Mesothelial cell of epicardium (in vitro differentiated cells): ENCODE measurements at places on chromosomes 5 and 9. TPM values are rescaled to one million over a fixed set of nuclear protein-coding genes. Genes with fewer than 3 reads are reported as not detected.

DNA sequence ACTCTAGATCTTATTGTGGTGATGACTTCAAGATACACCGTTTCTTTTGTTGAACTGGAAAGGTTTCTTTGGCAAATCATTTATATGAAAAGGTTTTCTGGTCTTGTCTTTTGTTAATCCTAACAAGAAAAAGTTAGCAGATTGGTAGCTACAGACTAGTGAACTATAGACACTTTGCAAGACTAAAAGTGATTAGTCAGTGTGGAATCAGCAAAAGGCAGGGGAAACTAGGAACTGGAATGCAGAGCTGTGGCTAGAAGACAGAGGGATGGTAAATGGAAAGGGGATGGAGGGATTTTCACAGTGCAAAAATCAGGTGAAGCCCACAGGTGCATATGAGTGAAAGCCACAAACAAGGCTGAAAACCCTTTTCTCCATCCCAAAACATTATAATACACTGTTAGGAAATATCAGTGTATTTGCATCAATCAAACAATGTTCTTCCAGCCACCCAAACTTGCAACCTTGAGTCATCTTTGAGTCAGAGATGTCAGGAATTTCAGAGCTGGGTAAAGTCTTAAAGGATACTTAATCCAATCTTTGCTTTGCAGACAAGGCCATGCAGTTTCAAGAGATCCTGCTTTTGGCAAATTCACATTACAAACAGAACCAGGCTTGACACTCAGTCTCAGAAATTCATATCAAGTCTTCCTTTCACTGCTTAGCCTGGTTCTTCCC, 52.7 kb downstream of the PLK2 start:
- no peak for DNase-seq

GRCh38 chr5:65651144-65651543, 26.3 kb downstream of the SHLD3 start:
- DNase-seq: no peak

GRCh38 chr5:21594566-21594965, 1258.6 kb downstream of the CDH12 start:
- DNase-seq: no peak

- no peak for DNase-seq
These were observed 39.7 kb upstream of the RNU6ATAC start for GRCh38 chr9:134204041-134204440.

- no peak for DNase-seq
These were observed 469.4 kb downstream of the RASEF start for GRCh38 chr9:82593501-82593900.

- no peak for DNase-seq
These were observed 1245.5 kb upstream of the DMAC1 start for GRCh38 chr9:9045072-9045471.

DNA sequence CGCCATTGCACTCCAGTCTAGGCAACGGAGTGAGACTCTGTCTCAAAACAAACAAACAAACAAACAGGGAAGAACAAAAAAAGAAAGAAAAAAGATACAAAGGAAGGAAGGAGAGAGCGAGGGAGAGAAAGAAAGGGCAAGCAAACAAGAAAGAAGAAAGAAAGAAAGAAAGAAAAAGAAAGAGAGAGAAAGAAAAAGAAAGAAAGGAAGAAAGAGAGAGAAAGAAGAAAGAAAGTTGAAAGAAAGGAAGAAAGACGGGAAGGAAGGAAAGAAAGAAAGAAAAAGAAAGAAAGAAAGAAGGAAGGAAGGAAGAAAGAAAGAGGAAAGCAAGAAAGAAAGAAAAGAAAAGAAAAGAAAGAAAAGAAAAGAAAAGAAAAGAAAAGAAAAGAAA, 13.1 kb upstream of the ALDOB start:
- DNase-seq: no peak

DNA sequence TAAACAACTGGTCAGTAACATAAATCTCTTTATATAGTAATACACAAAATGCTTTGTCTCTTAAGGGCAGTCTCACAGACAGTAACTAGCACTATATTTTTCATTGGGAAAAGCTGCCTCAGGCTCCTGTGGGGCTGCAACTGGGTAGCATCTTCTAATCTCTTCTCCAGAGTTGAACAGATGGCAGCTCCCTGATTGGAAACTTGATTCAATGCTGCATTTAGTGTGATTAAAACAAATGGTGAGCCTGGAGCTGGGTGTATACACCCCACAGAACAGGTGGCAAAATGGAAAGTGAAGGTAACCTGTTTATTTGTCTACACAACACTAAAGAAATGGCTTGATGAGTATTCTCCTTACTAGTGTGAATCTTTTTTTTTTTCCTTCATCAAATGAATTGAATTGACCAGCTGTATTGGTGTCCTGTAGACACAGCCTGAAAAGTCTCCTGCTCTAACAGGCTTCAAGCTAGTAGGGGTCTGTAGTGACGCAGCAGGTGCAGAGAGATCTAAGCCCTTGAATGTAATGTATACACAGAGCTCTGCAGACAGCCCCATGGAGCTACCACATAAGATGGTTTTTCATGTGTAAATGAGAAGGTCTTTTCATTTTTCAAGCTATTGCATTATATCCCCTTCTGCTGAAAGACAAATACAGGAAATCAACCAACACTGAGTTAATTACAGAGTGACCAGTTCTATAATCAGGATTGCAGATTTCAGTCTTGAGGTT, 43.3 kb downstream of the IZUMO3 start:
- no peak for DNase-seq

GRCh38 chr9:135297456-135298075, 182.0 kb upstream of the PPP1R26 start:
- no peak for DNase-seq

- no peak for DNase-seq
These were observed 81.9 kb upstream of the CTSL start for GRCh38 chr9:87643778-87644570.

DNA sequence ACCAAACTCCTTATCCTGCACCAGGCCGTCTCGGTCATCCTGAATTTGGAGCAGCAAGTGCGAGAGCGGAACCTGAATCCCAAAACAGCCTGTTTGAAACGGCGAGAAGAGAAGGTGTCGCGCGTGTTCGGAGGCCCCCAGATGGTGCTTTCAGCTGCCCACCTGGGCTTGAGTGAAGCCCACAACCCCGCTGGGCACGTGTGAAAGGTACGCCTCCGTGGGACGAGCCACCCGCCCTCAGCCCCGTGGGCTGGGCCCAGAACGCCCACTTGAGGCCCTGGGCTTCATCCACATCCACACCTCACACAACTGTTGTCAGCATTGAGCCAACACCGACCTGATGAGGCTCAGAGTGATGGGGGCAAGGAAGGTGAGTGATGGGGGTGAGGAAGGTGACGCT, 72.8 kb downstream of the INSL6 start:
- no peak for DNase-seq

GRCh38 chr9:8802242-8802641, 1002.7 kb upstream of the DMAC1 start:
- DNase-seq: no peak

DNA sequence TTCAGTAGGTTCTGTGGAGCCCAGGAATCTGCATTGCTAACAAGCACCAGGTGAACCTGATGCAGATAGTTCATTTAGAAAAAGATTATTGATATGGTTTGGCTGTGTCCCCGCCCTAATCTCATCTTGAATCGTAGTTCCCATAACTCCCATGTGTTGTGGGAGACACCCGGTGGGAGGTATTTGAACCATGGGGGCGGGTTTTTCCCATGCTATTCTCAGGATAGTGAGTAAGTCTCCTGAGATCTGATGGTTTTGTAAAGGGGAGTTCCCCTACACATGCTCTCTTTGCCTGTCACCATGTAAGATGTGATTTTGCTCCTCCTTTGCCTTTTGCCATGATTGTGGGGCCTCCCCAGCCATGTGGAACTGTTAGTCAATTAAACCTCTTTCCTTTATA, 212.0 kb downstream of the RAB3C start:
- no peak for DNase-seq

The CDC20B gene
- total RNA-seq: 0.09 to 0.16 TPM in 2 of 3 replicates, not detected in the other

The DMAC1 gene
- 60.0 to 62.3 TPM (median 61.4 TPM) in 3 replicates for total RNA-seq

The RASGRF2 gene
- 4.5 to 5.7 TPM (median 5.5 TPM) in 3 replicates for total RNA-seq
